ENCODE measurements at places on chromosomes 12 and 14.

DNA sequence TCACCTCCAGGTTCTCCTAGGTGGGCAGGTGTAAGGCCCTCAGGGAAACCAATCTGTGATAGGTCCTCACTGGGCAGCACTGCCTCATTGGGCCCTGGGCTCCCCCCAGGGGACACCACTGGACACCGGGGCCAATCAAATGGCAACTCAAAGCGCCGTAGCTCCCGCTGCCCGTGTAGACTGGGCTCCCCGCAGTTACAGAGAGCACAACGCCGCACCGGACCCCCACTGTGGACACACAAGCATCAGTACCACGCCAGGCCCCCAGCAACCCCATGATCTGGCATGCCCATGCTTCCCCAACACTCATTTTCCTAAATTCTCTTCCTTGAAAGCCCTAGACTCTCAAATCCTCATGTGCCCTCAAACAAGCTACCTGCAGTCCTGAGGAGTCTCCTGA lies 6.1 kb downstream of the KMT2D start:
- no peak for DNase-seq

DNA sequence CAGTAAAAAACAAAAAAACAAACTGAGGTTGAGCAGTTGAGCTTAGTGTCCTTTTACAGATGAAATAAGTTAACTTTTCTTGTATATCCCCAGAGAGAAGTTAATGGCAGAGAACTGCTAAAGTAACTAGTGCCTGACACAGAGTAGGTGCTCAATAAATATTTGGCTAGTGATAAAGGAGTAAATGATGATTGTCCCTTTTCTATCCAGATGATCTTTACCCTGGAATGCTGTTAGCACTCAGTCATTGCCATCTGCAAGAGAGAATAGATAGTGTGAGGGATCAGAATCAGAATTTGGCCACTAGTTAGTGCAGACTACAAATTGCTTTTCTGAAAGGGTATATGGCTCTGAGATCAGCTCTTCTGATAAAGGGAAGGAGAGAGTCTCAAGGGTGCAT lies 21.6 kb downstream of the VEZT start:
- DNase-seq, result no peak

DNA sequence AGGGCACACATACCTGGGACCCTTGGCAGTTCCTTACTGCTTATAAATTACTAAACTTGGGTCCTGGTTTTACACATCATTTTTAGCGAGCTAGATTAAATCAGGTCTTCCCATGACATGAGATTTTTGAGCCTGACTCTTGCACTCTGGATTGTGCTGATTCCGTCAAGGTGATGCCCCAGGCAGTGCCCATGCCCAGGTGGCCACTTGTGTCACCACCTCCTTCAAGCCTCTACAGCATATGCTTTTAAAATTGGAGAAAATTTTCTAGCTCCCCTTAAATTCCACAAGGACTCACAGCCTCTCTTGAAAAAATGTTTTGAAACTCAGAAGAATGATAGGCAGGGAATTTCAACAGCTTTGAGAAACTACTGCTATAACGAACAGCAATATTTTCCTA lies 9.6 kb downstream of the PTPN21 start:
- no peak for DNase-seq

- no peak for DNase-seq
These were observed 10.8 kb downstream of the TGFB3 start for GRCh38 chr14:75970989-75971388.

DNA sequence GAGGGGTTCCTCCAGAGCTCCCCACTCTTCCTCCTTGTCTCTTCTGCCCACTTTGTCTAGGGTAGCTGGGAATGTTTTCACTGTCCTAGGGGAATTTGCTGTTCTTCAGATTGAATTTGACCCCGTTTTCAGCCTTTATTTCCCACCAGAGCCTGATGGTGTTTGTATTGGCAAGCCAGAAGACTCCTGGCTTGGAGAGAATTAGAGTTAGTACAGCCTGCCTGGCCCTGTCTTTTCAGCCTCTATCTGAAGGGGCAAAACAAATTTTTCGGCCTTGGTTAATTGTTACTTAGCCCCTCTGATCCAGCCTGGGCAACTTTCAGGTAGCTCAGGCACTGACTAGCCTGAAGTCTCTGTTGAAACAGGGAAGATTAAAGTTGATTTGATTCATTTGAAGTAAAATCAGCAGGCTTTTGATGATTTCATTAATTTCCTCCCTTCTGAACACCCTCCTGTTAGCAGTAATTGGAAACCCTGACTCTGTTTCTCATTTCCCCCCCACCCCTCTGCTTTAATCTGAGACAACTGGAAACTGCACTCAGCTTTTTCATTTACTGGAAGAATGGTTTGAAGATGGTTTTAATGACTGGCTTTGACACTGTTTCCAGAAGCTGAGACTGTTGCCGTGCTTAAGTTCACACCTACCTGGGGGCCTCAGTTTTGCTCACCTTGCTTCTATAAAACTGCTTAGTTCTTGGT lies 63.3 kb downstream of the SUSD6 start:
- DNase-seq, result no peak

DNA sequence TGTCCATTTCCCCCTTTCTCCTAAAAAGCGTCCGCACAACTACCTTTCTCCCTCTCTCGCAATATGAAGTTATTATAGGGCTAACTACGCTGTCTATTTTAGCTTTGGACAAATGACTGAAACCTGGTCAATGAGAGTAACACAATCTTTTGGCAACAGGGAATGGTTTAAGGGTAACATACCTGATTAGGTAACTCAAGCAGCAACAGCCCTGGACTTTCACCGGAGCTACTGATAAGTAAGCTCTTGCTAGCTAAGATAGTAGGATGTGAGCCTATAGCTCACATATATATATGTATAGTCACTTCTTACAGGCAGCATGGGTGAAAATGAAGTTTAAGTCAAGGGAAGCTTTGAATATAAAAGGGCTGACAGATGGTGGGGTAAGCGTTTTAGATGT lies 313.0 kb downstream of the CEP128 start:
- DNase-seq, result no peak

GRCh38 chr14:81066672-81067071 lies 111.3 kb downstream of the TSHR start:
- no peak for DNase-seq

Data from choroid plexus epithelial cell (primary cell).